Astrocyte of the cerebellum (primary cell): ENCODE measurements at places on chromosomes 2 and 18.
A peak's percentile ranks its signal among the peaks of the same experiment; 100 is the strongest.

GRCh38 chr18:43279015-43279744 lies 1.9 kb upstream of the SYT4 start:
- DNase-seq: no peak

- DNase-seq: no peak
Measured at GRCh38 chr2:213164263-213164662, 12.9 kb upstream of the IKZF2 start.

DNA sequence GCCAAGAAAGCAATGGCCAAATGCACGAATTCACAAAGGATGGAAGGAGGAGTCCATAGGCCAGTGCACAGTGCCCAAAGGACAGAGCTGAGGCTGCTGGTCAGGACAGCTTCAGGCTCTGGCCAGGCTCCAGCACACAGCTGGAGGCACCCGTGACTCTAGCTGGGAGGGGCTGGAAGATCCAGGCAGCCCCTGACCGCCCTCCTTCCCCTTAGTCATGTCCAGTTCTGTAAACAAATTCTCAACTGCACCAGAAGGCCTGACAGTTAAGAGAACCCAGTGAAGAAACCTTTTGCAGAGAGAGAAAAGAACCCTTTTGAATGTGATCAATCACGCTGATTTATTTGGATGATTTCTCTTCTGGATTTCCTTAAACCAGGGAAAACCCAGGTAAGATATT lies 7.7 kb upstream of the YWHAQ start:
- peak; percentile 76 for DNase-seq

DNA sequence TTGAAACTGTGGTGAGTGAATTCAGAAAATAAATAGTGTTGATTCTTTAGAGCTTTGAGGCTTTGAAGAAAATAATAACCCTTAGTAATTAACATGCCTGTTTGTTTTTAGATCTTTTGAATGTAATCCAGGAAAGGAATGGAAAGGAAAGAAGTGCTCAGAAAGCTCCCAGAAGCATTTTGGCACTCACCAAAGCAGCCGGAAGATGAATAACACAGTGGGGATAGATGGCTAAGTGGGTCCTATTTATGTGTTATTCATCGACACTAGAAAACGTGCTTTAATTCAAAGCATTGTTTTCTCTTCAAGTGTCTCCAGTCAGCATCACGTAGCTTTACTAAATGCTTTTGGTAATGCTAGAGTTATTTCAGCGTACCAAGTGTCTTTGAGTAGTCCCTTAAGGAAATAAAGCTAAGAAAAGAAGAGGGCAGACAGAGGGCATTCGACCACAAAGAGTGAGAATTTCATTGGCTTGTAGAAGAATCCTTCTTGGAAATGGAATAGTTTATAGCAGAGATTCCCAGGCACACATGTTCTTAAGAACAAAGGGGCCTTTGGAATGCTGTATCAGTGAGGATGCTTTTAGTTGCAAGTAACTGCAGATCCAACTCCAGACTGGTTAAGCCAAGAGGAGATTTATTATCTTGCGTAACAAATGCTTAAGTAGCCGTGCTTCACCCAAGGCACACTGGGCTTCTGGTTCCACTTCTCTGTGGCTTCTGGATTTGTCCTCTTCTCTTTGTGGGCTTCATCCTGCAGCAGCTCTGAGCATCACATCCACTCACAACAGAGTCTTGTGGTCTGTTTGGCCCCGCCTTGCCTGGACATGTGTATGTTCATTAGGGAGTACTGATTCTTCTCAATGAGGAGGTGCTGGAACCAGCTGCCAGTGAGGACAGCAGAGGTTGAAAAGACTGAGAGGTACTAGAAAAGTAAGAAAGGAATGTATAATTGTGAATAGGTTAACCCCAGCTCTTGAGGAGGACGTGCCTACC lies 63.6 kb upstream of the LTBP1 start:
- DNase-seq: peak; percentile 51

- no peak for DNase-seq
Measured at GRCh38 chr2:119004602-119005001, 62.6 kb downstream of the MARCO start.

- no peak for DNase-seq
Measured at GRCh38 chr18:72727038-72727655, 140.6 kb downstream of the NETO1 start.

DNA sequence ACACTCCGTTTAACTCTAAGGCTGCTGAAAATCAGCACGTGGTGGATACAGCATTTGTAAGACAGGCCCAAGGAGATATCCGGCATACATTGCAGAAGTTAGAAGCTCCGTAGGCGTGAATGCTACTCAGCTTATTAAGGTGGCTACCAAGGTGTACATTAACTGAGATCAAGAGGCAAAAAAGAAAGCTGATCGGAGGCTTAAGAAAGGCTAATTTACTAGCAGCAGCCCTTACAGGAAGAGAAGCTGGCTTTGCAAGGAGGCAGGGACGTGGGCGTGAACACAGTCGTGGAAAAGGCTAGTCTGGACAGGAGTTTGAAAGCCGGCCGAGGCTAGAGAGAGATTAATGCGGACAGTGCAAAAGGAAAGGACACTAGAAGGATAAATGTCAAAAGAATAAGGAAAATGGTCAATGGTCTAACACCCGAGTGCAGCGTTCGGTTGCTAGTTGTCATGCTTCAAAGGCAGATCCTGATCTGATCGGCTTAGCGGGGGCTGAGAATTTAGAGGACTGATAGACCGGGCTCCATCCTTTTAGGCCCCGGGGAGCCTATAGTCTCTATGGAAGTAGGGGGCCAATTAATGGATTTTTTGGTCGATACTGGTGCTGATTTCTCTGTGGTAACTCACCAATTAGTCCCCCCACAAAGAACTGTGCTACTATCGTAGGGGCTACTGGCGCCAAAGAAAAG lies 45.6 kb upstream of the SELENOI start:
- no peak for DNase-seq

DNA sequence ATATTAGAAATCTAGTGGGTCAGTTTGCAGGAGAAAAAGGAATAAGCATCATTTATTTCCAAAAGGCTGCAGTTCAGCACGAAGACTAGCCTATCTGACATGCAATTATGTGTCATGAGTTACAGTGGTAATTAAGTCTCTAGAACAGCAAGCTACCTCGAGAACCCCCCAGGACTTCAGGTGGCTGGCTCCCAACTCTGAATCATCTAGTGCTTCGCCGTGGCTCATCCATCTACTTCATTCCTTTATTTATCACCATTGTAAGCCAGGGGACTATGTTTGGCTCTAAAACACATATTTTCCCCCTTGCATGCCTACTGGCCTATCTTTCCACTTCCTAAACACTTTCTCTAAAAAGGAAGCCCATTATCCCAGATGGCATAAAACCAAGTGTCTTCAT lies 121.6 kb downstream of the TXNL1 start:
- peak; percentile 36 for DNase-seq

GRCh38 chr18:56433919-56434318 lies 204.5 kb downstream of the TXNL1 start:
- DNase-seq: no peak

GRCh38 chr18:8706791-8707555 lies 1.6 kb downstream of the MTCL1 start:
- no peak for DNase-seq

DNA sequence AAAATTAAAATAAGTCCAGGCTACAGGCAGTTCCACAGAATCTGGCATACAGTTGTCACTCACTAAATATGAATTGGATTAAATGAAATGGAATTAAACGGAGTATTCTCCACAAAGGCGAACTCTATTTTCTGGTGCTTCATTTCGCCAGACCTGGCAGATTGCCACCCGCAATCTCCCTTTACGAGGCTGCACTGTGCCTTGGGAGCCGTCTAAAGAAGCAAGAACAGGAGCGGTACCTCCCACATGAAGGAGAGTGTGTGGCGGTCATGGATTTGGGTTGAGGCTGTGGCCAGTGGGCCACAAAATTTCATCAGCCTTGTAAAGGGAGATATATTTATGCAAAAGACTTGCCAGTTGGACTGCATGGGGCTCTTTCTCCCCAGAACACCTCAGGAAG lies 151.0 kb downstream of the OSR1 start:
- peak; percentile 20 for DNase-seq

DNA sequence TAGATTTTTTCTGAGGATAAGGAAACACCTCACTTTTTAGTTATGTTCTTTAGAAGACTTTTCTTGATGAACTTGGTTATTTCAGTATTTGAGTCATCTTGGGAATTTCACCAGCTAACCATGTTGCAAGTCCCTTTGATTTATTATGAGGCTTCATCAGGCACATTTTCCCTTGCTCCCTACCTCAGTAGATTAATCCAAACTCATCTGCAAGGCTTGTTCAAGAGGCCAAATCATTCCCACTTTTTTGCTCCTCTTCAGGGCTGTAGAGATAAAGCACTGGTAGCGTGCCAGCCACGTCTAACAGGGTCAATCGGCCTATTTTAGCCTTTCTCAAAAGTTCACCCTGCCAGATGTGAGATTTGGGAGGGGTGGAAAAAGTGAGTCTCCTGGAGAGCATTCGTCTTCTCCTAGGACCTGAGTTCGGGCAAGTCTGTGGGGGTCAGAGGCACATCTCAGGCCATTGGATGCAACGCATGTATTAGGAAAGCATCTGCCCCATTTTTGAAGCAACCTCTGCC lies 120.3 kb downstream of the RDH14 start:
- peak; percentile 8 for DNase-seq

GRCh38 chr2:197254776-197255530 lies 55.6 kb downstream of the ANKRD44 start:
- DNase-seq: no peak

DNA sequence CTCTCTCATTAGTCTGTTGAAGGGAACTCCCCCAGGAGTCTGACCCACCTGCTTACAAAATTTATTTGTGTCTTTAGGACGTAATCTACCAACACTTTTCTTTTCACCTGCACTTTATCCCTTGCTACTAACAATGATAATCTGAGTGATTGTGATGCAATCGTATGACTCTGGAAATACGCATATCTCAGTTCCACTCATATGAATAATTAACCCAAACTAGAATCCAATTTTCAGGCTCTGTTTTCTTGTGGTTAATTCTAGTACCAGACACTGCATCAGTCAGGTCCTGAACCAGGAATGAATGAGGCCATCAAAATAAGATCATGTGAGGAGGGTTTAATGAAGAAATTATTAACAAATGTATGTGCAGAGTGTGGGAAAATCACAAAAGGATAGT lies 158.4 kb upstream of the SRD5A2 start:
- no peak for DNase-seq

DNA sequence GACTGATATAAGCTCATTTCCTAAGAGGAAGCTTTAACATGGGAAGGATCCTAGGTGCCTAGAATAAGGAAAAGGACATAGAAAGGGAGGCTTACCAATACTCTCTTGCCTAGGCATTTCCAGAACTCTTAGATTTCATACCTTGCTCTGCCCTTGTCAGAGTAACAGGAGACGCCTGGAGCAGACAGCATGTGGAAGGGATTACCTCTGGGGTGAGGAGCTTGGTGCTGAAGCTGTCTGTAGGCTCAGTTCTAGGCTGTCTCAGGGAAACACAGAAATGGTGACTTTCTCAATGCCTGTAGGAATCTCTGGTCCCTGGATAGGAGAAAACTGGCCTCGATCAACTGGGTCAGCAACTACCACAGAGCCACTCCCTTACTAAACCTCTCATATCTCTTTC lies 150.0 kb downstream of the SLC4A3 start:
- DNase-seq: no peak

- DNase-seq: no peak
Measured at GRCh38 chr2:150778828-150779227, 291.4 kb upstream of the RND3 start.

GRCh38 chr2:70962885-70963878 lies 15.2 kb upstream of the ANKRD53 start:
- no peak for DNase-seq

DNA sequence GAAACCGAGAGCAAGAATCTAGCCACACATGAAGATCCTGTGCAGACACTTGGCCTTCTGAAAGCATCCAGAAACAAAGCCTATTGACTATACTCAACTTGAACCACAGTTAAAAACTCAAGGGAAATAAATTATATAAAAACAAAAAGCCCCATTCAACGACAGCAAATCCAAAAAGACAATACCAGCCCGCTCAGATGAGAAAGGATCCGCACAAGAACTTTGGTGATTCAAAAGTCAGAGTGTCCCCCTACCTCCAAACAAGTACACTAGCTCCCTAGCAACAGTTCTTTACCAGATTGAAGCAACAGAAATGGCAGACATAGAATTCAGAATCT lies 163.2 kb downstream of the WDPCP start:
- DNase-seq: no peak

GRCh38 chr2:160209516-160209856 lies 9.4 kb upstream of the ITGB6 start:
- DNase-seq: peak; percentile 73

DNA sequence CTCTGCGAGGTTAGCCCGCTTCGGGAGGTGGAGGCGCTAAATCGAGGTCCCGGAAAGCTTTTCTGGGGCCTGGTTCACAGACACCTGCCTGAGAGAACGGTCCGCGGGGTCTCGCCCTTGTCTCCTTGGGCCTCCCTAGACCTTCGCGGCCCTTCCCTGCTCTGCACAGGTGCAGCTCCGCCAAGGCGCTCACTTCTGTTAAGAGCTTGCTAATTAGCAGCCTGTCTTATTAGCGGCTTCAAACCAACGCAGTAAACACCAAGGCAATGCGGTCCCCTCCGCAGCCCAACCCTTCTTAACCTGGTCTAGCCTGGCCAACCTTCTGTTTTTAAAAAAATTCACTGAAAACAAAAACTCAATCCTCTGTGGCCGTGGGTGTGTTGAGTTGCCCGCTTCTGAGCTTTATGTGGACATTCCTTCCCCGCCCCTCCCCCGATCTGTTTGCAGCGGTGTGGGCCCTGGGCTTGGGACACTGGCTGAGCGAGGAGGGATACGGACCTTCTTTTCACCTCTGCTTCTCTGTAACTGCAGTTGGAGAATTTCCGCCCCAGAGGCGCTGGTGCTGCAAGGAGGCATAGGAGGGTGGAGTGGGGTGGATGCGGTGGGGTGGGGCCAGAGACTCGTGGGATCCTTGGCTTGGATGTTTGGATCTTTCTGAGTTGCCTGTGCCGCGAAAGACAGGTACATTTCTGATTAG lies 3.4 kb upstream of the HOXD4 start:
- no peak for DNase-seq

- DNase-seq: no peak
Measured at GRCh38 chr2:83665894-83666293, 793.2 kb downstream of the SUCLG1 start.
